Activated T-cell treated with anti-CD3 and anti-CD28 coated beads, Interleukin-2, amount 50 U/mL, for 24 hours (primary cell): ENCODE measurements at places on chromosomes 1 and 21.

DNA sequence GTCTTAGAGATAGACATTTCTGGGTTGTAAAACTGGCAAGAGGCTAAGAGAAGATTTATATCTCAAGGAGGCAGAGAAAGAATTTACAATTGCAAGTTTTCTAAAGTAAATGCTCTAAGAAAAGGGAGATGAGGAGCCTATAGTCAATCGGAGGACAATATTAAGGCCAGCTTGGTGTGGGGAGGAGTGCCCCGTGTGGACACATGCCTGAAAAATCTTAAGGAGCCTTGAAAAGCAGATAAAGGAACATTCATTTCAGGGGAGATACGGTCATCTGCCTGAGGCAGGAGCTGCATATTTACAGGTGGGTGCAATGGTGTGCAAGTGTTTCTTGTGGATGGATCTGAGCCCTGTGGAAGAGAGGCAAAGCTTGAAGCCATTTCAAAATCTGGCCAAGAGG is 25.6 kb downstream of the FCRL2 start:
- DNase-seq, result no peak

GRCh38 chr1:169484101-169484500 is 1.6 kb downstream of the SLC19A2 start:
- no peak for DNase-seq

GRCh38 chr1:235938709-235939479 is 72.2 kb upstream of the LYST start:
- DNase-seq, result peak; percentile 8

- no peak for DNase-seq
Measured at GRCh38 chr1:7609311-7609994, 161.6 kb upstream of the VAMP3 start.

- DNase-seq, result no peak
Measured at GRCh38 chr1:226716577-226716976, 22.5 kb downstream of the ITPKB start.

DNA sequence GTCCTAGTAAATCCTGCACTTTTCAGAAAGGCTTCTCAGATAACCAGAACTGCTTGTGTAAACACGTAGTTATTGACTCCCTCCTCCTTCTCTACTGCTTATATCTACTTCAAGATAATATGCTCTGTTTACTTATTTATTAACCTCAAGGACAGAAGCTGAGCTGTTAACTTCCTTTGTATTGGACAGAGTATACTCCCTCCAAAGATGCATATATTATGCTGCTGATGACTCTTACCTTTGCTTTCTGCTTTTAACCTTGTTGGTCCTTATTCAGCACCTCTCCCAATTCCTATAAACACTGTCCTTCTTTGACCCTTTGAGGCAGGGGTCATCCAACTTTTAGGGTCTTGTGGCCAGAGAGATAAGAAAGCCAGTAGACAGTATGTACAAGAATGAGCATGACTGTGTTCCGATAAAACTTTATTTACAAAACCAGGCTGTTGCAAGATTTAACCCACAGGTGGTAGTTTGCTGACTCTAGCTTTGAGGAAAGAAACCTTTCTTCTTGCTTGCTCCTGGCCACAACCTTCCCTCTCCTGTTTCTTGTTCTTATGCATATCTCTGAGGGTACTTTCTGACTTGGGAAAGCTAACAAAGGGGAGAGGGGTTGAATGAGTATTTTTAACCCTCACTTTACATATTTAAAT is 4.9 kb downstream of the TPM3 start:
- no peak for DNase-seq

DNA sequence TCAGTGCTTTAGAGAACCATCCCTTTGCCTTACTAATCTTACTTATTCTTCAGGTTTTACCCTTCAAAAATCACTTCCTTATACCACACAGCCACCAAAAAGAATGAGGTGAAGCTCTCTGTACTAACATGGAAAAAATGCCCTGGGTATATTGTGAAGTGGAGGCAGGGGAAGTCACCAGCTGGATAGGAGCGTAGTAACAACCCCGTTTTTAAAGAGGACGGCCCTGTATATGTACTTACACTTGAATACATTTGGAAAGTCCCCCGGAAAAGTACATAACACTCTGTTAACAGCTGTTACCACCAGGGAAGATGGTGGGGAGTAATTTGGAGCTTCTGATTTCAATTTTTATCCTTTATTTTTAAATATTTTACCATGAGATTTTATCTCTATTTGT is 28.2 kb upstream of the KHDRBS1 start:
- no peak for DNase-seq

GRCh38 chr1:86450847-86451246 is 17.9 kb upstream of the CLCA1 start:
- no peak for DNase-seq

- DNase-seq, result no peak
Measured at GRCh38 chr1:232904566-232904965, 45.8 kb upstream of the NTPCR start.

DNA sequence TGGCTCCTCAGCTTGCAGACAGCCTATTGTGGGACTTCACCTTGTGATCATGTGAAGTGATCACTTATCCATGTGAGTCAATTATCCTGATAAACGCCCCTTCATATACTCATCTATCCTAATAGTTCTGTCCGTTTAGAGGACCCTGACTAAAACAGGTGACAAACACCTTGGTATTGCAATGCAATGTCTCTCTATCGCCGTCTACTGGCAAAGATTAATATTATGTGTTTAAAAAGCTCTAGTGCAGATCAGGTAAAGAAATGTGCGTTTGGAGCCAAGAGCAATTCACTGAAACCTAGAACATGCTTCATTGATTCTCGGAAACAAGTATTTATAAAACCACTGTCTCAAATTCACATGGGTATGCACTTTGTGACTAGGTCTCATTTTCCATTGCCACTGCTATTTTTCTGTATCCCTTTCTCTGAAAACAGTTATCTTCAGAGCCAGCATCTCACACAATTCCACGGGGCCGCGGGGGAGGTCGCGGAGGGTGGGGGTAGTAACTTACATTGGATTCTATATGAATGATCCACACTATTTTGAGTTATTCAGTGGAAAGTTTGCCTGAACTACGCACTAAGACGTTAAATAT is 554.6 kb upstream of the NCAM2 start:
- no peak for DNase-seq

DNA sequence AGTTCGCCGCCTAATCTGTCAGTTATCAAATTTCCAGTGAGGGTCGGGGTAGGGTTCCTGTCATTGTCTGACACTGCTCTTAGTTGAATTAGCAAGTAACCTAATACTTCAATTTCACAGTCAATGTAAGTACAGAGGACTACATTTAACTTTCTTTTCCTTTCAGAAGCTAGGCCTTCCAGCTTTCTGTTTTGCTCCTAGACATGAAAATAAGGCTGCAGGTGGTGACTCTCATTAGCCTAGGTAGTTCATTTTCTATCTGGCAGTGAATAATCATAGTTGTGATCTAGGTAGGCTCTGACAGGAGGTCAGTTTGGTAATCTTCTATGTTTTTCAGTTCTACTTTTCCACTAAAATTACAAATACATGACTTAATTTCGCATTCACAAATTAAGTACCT is 783.1 kb downstream of the MRPL39 start:
- no peak for DNase-seq

GRCh38 chr21:41731081-41731480 is 35.8 kb downstream of the RIPK4 start:
- no peak for DNase-seq

DNA sequence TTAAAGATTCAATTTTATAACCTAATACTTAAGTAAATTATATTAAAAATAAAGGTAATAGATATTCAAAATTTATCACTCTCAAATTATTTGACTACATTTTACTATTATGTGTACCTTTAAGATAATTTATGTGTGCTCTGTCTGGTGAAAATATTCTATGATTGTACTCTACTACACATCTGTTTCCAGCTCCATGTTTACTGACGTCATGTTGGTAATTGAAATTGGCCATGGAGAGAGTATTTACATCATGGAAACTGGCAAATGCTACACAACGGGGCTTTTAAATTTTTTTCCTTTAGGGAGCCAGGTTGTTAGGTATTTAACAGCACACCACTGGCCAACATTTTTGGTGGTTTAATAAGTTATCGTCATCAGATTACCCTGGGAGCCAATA is 204.5 kb upstream of the KIAA0040 start:
- no peak for DNase-seq

- DNase-seq, result no peak
Measured at GRCh38 chr1:116310180-116310579, 62.9 kb upstream of the ATP1A1 start.
